Effector memory CD4-positive, alpha-beta T cell (primary cell): ENCODE measurements at places on chromosomes 2 and 18.

DNA sequence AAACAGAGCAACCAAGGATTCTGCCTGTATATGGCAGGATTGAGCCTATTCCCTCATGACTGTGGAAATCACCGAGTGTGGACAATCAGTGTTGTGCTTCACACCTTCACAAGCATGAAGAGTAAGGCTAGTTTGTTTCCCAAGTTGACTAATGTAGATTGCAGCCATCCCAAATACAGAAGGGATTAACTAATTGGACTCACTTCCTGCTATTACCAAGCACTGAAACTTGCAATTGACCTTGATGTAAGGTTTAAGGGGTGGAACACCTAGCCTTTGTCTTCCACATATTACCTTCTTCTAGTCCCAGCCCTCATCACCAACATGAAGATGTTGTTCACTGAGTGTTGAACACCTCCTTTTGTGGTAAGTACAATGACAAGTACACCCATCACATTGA is 120.9 kb upstream of the RND3 start:
- no peak for DNase-seq

DNA sequence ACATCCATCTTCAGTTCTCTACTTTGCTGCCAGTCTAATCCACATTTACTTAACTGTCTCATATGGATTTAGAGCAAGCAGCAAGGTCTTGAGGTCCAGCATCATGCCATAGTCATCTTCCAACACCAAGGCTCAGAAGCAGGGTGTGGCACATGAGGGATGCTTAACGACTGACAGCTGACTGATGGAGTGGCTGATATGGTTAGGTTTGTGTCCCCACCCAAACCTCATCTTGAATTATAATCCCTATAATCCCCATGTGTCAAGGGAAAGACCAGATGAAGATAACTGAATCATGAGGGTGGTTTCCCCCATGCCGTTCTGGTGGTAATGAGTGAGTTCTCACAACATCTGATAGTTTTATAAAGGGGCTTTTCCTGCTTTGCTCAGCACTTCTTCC is 257.3 kb downstream of the NBAS start:
- no peak for DNase-seq

DNA sequence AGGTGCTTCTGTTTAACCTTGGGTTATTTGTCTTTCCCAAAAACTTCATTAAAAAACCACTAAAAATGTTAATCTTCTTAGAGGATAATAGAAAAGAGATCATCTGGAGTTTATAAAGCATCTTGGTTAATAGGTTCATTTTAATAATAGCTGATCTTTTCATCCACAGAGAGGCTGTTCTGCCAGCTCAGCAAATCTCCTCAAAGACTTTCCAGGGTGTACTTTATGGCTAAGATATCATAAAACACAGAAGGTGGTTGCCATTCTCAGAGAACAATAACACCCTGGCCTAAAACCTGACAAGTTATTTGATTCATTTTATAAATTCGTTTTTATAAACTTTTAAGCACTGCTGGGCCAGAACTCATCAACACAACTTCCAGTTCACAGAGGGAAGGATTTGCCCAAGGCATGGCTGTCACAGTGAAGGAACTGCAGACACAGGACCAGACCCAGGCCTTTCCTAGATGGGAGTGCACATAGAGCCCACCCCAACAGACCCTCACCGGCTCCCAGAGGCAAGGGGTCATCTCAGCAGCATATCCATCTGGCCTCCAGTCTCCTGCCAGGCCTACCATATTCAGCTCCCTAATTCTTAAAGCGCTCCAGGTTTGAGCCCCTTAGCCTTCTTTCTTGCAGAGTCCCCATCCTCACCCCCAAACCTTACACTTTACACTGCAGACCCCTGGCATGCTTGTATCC is 203.4 kb upstream of the RAB6C start:
- no peak for DNase-seq

- no peak for DNase-seq
These were observed 67.4 kb upstream of the STAM2 start for GRCh38 chr2:152242787-152243472.

DNA sequence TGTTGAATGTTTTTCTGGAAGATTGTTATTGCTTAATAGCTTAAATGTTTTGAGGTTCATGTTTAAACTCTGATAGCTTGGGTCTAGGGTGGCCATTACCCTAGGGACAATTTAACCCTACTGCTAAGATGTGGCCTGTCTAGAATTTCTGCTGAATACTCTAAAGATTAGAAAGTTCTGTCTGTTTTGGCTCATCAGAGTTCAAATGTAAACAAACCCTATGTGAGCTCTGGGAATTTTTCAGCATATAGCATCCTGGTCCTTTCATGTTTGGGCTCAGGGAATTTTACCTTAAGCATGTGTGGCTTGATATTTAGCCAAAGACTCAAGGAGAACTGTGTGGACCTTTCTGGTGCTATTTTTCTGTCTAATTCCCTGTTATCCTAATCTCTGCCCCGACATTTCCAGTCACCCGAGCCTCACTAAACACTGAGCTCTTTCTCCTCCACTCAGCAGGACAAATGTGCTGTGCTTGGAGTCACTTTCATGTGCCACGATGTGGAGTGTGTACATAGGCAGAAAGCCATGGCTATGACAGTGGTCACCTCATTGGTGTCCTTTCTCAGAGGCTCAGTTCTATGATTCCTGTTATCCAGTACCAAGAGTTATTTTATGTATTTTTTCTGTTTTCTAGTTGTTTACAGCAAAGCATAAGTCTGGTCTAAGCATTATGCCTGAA is 492.5 kb upstream of the SPHKAP start:
- no peak for DNase-seq
